NCI-H2081 (cell line): ENCODE measurements at places on chromosomes 5 and 9.
A peak's percentile ranks its signal among the peaks of the same experiment; 100 is the strongest.

GRCh38 chr5:176768174-176768970 lies 42.0 kb upstream of the UNC5A start:
- no peak for DNase-seq

DNA sequence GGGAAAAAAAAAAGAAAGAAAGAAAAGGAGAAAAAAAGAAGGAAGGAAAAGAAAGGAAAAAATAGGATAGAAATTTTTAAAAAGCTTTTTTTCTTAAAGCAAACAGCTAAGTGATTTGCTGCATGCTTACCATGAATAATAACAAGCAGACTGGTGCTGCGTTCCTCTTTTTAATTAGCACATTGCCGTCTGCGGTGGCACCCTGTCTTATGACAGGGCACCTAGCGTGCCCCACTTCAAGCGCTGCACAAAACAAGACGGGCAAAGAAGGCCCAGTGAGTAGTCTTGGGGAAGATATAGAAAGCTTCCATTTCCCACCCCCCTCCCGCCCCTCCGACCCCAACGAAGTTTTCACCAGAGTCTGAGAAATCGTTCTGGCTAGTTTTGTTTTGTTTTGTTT lies 513.9 kb downstream of the ZNF608 start:
- no peak for DNase-seq

DNA sequence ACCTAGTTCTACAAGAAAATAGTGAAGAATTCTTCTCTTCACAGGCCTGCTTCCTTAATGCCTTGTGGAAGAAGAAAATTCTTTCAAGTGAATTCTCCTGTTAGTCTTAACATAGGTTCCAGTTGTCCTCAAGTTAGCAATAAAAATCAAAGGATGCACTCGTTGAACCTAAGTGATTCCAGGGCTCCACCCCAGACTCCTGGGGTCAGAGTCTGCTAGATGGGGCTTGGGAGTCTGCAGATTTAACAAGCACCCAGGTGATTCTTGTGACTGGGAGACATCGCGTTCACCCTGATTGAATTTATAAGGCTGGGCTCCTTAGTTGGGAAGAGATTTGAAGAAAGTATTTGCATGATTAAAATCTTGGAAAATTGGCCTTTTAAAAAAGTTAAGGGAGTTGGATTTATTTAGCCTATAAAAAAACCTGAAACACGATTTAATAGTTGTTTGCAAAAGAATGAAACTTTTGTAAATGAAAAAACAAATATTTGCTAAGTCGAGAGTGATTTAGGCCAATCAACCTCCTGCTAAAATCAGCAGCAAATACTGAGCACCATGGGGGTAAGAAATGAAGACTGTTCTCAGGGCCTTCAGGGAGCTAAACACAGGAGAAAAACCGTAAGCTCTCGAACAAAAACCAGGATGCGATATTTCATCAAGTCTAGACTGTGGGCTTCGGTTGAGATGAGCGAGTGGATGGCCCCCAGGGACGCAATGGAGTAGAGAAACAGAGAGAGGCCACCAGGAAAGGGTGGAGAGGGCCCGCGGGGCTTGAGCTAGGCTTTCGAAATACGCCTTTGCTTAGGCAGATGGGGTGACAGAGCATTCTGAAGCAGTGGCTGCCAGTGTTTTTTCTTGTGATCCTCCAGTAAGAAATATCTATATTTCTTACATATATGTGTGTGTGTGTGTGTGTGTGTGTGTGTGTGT lies 86.9 kb upstream of the TTC23L start:
- DNase-seq: peak; percentile 22

- DNase-seq: no peak
Observed at GRCh38 chr9:88998503-88998902, 7.2 kb downstream of the S1PR3 start.

DNA sequence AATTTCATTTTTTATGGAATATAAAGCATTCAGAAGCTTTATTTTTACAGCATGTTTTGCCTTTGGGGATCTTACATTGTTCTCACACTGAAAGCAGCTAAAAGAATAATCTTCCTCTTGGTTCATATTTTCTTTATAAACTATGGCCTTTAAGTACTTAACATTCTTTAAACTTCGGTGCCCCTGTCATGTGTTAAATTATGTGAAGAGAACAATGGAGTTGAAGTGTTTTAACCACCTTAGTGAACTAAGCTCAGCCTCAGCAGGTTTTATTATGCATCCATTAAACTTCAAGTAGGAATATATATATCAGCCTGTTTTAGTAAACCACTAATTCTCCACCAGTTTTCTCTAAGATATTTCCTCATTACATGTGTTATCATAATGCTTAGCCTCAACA lies 371.4 kb upstream of the CDH18 start:
- no peak for DNase-seq

DNA sequence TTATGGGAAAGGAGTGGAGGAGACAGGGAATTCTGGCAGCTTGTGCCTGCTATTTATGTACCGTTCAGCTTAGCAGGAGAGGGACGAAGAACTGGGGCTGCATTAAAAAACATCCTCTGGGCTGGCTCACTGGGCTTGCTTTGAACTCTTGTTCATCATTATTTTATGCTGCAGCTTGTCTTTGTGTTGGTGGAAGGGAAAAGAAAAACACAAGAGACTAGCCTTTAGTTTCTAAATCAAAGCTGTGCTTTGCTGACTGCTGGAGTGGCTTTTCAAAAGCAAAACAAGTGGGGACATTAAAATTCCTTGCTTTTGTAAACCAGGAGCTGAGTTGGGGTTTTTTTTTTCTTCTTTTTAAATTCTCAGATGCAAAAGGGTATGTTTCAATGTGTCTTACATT lies 5.9 kb upstream of the RGMB start:
- DNase-seq: no peak

DNA sequence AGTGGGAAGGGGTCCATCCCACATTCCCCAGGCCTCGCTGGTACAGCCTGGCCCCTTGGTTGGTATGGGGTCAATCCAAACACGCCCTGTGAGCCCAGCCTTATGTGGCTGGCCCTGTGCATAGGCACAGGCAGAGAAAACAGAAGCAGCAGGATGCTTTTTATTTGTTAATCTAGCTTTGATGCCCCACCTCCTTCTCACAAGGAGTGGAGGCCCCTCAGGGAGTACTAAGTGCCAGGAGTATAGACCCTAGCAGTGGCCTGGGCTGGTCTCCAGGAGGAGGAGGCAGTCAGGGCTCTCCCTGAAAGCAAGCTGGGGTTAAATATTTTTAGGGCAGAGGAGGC lies 14.6 kb upstream of the TCF7 start:
- no peak for DNase-seq

DNA sequence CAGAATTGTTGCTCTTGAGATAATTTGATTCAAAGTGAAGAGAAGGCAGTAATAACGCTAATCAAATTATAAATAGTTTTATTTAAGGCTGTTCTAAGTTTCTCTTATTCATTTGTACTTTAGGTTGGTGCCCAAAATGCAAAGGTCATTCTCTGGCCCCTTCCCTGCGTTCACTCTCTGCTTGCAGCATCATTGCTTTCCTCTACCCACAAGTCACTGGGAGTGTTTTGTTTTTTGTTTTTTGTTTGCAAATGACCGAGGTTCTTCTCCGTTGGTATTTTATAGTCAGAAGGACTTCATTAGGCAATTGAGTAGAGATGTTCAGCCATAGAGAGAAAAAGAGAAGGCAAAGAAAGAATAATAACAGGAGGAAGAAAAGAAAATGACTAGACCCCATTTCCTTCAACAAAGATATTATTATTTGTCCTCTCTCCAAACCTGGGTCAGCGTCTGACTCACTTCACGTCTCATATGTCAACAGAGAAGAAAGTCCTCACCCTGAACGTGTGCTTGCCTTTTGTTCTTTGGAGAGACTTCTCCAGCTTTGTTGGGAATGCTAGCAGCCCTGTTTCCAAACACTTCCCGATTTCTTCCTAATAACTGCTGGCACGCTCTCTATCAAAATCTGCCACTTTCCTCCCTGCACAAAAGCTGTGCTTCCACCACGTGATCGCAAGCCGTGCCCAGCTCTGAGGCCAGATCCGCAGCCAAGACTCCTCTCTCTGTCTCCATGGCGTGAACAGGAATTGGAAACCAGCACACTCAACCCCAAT lies 119.8 kb downstream of the EBF1 start:
- peak; percentile 57 for DNase-seq

DNA sequence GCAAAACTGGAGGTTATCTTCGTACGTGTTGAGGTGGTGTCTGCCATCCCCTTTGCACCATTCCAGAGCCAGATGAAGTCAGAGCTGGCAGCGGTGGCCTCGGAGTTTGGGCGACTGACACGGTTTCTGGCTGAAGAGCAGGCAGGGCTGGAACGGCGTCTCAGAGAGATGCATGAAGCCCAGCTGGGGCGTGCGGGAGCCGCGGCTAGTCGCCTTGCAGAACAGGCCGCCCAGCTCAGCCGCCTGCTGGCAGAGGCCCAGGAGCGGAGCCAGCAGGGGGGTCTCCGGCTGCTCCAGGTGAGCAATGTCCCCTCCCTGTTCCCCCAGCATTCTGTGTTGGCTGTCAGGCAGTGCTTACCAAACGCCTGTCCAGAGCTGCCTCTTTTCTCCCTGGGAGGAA lies 9.5 kb downstream of the TRIM41 start:
- no peak for DNase-seq

DNA sequence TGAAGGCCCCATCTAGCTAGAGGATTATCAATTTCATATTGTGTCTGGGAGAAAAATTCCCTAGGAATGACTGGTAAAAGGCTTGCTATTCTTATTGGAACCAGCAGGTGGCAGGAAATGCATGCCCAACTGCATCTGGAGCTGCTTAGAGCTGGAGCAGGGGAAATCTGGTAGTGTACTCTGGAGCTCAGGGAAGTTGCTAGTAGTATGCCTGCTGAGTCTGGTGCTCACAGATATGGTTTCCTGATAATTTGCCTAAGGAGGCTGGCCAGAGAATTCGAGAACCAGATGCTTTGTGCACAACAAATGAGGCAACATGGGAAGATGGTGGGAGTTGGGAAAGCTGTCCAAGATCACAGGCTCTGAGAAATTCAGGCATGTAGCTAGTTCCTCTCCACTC lies 53.7 kb downstream of the G3BP1 start:
- DNase-seq: peak; percentile 51

DNA sequence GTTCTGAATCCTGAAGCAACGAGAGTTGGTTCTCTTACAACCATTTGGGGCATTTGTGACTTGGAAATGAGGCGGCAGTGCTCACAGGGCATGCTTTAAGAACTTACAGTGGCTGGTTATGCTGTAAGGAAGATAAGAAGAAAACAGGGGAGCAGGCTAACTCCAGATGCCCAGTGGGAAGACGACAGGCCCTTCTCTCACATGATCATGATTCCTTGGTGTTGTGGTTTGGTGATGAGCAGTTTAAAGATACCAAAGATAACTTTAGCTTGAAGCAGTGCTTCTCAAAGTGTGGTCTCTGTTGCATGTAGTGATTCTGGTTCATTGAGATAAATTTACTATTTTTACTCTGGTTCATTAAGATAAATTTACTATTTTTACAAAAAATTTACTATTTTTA lies 2.6 kb upstream of the HABP4 start:
- no peak for DNase-seq

GRCh38 chr5:157431544-157432200 lies 28.3 kb upstream of the NIPAL4 start:
- peak; percentile 54 for DNase-seq

DNA sequence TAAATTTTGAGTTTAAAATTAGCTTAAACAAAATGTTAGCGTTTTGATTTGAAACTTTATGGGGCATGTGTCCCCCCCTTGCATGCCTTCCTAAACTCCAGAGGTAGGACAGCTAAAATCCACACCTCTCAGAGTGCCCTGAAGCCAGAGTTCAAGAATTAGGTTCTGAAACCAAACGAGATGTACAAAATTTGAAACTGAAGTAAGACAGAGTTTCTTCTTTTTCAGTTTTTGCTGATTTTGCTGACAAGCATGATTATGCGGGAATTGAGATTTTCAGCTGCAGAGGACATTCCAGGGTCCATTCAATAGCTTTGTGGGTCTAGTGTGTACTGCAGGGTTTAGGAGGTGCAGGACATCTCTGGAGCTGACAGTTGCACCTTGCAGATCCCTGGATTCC lies 17.1 kb upstream of the LOX start:
- DNase-seq: no peak

GRCh38 chr9:105144841-105145240 lies 99.6 kb upstream of the SLC44A1 start:
- no peak for DNase-seq

GRCh38 chr9:21741151-21741550 lies 61.3 kb upstream of the MTAP start:
- DNase-seq: no peak

- no peak for DNase-seq
Observed at GRCh38 chr9:127763918-127764384, 14.5 kb downstream of the SH2D3C start.

GRCh38 chr5:11047030-11047429 lies 286.0 kb upstream of the DAP start:
- no peak for DNase-seq

DNA sequence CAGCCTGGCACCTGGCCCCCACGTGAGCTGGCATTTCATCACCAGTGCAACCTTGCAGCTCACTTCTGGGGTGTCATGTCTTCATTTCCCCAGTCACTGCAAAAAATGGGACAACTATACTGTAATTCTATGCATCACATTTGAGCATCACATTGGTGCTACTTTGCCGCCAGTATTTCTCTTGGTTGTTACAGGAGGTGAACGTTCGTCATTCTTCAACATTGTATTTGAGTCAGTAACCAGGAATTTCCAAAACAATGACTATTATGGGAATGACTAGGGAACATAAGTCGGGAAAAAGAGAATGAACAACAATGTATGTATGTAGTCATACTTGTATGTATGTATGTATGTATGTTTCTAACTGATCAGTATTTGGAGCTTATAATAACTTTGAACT lies 1278.0 kb downstream of the EFNA5 start:
- no peak for DNase-seq

DNA sequence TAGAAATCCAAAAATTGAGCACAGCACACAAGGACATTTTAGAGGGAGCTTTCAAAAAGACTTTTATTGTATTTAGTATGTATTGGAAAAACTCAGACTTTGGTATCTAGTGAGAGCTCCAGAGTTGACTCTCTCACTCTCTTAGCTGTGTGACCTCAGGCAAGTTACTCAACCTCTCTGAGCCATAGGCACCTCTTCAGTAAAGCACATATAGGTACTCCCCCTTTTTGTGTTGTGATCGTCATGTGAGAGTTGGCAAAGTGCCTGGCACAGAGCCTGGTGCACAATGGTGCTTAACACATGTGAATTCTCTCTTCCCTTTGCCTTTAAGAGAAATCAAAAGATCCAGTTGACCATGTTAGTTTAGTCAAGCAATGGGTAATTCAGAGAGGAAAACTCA lies 186.2 kb downstream of the TMEM38B start:
- DNase-seq: no peak

DNA sequence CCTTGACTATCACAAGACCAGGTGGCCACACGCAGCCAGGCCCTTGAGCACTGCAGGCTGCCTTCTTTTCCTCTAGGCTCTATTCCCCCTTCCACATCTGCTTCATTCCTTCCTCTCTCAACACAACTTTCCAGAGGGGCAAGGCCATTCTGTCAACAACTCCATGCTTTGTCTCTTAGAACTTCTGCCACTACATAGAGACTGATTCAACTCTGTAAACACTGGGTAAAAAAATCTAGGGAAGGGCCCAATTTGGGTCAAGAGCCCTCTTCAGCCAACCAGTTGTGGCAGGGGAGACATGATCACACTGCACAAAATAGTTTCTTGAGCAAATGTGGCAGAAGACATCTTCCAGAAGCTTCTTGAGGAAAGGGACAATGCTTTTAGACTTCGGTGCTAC lies 55.6 kb downstream of the ATPSCKMT start:
- DNase-seq: no peak

GRCh38 chr5:120368923-120369715 lies 95.0 kb upstream of the PRR16 start:
- DNase-seq: peak; percentile 43

GRCh38 chr9:83281306-83282255 lies 218.6 kb upstream of the RASEF start:
- DNase-seq: no peak
